ENCODE measurements at places on chromosomes 6 and 20.

DNA sequence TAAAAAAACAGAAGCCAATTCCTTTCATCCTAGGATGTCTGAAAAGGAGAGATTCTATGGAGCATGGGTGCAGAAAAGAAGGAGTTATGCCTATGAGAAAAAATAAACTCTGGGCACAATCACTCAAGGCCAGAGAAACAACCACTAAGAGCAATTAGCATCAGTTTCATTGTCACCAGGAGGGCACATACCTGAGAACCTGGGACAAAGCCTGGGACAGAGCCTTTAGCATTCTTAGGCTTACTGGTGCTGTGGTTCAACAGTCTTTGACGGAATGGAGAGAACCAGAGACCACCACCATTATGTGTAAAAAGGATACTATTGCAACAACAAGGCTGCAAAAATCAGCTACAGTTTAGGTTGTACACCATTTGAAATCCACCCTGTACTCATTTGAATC lies 29.4 kb upstream of the BCKDHB start:
- DNase-seq, result no peak

DNA sequence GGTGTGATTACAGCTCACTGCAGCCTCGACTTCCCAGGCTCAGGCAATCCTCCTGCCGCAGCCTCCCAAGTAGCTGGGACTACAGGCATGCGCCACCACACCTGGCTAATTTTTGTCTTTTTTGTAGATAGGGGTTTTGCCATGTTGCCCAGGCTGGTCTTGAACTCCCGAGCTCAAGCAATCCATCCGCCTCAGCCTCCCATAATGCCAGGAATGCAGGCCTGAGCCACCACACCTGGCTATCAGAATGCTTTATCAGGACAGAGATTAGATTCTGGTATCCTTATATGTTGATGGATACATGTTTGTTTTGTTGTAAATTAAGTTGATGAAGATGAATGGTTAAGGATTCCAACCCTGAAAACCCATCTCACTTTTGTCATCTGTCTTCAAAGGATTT lies 24.2 kb downstream of the LHFPL5 start:
- DNase-seq, result no peak

- DNase-seq, result no peak
These were observed 557.6 kb upstream of the MARCKS start for GRCh38 chr6:113299531-113299930.

- DNase-seq, result no peak
These were observed 156.9 kb upstream of the SOX4 start for GRCh38 chr6:21436625-21437024.

GRCh38 chr20:22805219-22805618 lies 220.8 kb upstream of the FOXA2 start:
- no peak for DNase-seq

- no peak for DNase-seq
These were observed 160.5 kb downstream of the ADGRG6 start for GRCh38 chr6:142462260-142462659.

DNA sequence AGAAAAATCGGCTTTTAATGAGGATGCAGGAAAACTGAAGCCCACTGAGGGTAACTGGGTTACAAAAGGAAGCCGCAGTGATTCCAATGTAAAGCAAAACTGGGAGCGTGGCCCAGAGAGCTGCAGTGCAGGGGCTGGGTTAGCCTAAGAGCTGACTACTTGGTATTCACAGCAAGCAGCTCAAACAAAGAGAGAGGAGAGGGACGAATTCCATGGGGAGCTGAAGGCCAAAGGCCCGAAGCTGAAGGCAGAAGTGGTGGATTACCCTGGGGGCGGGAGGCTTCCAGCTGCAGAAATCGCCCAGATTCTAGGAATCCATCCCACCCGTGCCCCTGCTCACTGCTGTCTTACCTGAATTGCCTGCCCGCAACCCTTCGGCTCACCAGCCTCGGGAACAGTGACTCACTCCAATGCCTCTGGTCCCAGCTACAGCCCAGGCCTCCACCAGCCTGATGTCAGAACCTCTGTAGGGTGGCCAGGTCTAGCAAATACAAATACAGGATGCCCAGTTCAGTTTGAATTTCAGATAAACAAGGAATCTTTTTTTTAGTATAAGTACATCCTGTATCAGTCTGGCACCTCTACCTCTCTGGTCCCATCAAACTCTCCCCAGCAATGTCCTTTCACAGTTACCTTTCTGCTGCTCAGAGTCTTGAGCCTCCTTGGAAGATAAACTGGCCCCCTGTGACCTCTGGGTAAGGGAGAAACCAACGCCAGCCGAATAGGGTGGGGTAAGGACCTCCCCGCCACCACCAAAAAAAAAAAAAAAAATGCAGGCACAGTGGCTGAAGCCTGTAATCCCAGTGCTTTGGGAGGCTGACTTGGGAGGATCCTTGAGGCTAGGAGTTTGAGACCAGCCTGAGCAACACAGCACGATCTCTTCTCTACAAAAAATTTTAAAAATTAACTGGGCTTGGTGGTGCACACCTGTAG lies 14.6 kb upstream of the ZMYND8 start:
- no peak for DNase-seq

- no peak for DNase-seq
These were observed 18.5 kb upstream of the SCUBE3 start for GRCh38 chr6:35195120-35195780.

- DNase-seq, result peak; percentile 93
These were observed 2.2 kb upstream of the FOXO3 start for GRCh38 chr6:108558372-108559096.

- DNase-seq, result no peak
These were observed 4.9 kb downstream of the PLCG1 start for GRCh38 chr20:41142245-41142644.

GRCh38 chr6:12924911-12925310 lies 208.3 kb downstream of the PHACTR1 start:
- DNase-seq, result no peak

DNA sequence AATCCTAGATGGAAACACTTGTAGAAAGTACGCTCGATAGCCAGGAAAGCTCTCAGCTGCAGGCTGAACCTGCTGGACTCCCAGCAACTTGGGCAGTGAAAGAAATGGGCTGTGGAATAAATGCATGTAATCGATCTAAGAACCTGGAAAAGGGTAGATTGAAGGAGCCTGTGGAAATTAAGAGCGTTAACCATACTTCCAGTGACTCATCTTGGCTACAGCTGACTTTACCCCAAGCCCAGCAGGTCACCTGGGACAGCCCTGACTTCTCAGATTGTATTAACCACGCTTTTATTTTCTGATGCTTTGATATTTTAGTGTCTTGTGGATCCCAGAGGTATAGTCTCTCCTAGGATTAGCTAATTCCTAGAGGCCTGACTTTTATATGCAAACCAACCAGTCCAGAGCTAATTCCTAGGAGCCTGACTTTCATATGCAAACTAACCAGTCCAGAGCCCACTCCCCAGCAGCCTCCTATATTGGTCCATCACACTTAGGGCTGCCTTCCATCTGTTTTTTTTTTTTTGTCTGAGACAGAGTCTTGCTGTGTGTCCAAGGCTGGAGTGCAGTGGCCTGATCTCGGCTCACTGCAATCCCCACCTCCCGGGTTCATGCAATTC lies 86.3 kb downstream of the GMPR start:
- DNase-seq, result no peak

DNA sequence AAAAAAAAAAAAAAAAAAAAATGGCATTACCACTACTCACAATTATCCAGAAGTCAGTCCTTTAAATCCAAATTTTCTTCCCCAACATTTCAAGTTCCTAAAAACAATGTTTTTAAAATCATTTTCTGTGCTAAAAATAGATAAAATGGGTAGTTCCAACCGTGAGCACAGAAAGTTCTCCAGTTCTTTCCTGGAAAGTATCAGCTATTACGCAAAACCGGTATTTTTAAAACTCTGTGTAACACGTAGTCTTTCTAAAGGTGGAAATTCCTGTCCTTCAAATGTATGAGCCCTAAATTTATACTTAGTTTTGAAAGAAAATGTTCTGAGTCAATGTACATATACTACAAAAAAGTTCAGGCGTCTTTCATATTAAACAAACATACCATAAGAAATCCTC lies 83.5 kb upstream of the SCAF8 start:
- no peak for DNase-seq

Measured in activated naive CD4-positive, alpha-beta T cell (primary cell).